Breast epithelium (tissue), 4 donors: ENCODE measurements at places on chromosomes 3 and 15. TPM values are rescaled to one million over a fixed set of nuclear protein-coding genes. Genes with fewer than 3 reads are reported as not detected.

ECE2 gene
- not detected for total RNA-seq

GRCh38 chr3:197015790-197016736, 13.6 kb downstream of the MELTF start:
- DNase-seq, result no peak

GRCh38 chr15:90178468-90179435, 22.4 kb upstream of the SEMA4B start:
- no peak for DNase-seq

DNA sequence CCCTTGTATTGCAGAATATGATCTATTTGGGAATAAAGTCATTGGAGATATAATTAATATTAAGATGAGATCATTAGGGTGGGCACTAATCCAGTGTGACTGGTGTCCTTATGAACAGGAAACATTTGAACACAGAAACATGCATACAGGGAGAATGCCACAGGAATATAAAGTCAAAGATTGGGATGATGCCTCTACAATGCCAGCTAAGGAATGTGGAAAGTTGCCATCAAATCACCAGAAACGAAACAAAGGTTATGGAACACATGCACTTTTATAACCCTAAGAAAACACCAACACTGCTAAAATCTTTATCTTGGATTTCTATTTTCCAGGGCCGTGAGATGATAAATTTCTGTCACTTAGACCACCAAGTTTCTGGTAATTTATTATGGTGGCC, 442.4 kb upstream of the BCHE start:
- no peak for DNase-seq

GRCh38 chr3:62109534-62109933, 263.8 kb downstream of the FEZF2 start:
- DNase-seq, result no peak
